ENCODE measurements at places on chromosomes 6 and 20.

DNA sequence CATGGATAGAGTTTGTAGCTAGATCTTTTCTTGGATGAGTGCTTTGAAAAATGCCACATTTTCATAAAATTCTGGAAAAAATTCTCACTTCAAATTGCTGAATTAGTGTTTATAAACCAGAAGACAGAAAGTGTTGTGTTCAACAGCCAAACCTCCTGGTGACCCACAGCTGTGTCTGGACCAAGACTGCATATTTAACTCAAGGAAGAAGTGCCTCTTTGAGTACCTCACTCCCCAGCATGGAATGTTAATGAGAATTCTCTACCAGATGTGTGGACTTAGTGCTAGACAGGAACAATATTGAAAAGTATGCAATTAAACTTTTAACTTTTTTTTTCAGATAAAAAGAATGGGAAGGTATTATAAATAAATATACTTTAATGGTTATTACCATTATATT, 609.3 kb downstream of the COL12A1 start:
- DNase-seq = no peak

DNA sequence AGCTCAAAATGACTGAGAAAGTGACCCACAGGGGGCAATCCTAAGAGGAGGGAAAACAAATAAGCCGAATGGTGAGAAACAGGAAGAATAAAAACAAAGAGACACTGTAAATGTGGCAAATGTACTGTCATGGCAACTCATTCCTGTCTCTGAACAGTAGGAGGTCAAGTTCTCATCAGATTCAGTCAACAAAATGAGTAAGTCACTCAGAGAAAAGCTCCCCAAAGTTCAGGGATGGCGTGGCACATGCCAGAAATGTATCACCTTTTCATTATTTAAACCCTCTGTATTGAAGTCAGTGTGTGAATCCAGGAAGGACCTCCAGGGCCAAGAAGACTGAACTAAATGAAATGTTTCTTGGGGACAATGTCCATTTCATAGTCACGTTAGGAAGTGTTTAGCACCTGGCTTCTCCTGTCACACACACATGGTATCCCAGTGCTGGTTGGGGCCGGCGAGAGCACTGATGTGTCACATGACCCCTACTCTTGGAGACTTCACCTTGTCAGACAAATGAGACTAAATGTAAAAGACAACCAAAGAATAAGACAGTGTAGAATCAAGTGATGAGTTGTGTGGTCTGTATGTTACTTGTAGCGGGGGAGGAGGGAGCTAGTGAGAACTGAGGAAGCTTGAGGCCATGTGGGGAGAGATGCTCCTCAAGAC, 20.7 kb downstream of the CNR1 start:
- no peak for DNase-seq

- no peak for DNase-seq
These were observed 49.7 kb downstream of the OR2B2 start for GRCh38 chr6:27862396-27863066.

DNA sequence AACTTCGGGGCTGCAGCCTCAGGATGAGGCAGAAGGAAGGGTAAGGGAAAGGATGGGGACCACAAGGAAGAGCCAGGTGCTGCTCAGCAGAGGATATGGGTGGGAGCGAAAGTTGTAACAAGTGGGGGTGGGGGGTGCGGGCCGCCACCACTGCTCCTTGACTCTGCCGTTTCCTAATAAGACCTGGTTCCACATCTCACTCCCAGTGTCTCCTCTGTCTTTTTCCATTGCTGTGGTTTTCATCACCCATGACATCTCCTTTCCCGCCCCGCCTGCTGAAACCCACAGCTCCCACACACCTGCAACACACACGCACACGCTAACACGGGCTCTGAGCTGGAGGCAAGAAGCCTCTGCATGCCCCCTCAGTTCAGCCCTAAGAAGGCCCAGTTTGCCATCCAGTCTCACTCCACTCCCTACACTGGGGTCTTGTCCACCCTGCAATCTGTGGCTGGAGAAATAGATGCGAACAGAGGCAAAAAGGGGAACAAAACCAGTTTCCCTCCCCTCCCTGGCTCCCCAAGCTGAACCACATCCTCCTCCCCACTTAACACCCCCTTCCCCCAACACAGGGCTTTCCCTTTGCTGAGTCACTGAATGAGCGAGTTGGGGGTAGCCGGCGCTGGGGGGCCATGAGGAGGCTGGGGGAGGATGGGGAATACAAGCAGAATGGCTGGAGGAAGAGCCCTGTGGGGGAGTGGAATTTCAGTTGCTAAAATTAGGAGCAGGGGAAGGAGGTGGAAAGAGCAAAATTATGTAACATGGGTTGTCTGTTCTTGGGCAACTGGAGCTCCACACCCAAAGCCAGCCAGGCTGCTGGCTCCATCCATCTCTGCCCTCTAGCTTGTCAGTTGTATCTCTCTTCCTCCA, 11.5 kb downstream of the NFKBIL1 start:
- DNase-seq = no peak

GRCh38 chr6:166435574-166435973, 52.8 kb upstream of the MPC1 start:
- DNase-seq = no peak

- peak; percentile 27 for DNase-seq
These were observed 11.1 kb downstream of the LAMA5 start for GRCh38 chr20:62355878-62356588.
